Gastroesophageal sphincter (tissue), 4 donors: ENCODE measurements at places on chromosomes 16 and 17.

DNA sequence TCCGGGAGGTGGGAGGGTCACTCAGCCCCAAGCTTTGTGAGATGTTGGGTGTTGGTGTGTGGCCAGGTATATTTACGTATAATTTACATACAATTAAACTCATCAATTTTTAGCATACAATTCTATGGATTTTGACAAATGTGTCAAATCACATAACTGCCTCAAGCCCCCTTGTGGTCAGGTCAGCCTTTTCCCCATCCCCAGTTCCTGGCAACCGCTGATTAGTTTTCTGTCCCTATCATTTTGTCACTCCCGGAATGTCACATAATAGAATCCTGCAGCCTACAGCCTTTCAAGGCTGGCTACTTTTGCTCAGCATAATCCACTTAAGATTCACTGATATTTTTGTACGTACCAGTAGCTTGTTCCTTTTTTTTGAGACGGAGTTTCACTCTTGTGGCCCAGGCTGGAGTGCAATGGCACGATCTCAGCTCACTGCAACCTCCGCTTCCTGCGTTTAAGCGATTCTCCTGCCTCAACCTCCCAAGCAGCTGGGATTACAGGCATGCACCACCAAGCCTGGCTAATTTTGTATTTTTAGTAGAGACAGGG lies 19.3 kb upstream of the RAI1 start:
- no peak for ATAC-seq

DNA sequence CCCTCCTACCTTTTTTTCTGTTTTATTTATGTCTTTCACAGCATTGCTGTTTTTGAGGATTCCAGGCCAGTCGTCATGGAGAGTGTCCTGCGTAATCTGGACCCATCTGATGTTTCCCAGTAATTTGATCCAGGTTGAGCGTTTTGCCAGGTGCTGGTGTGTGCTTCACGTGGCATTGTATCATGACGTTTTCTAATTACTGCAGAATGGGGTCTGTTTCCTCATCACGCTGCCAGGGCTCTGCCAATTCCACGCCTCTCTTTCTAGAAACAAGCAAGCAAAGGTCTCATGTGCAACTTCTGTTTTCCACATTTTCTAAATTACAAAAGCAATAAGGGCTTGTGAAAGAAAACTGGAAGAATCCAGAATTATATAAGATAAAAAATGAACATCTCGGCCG lies 28.3 kb upstream of the BHLHA9 start:
- ATAC-seq: peak; percentile 91

- ATAC-seq: peak; percentile 69
Measured at GRCh38 chr17:18182978-18183333, 672 bp upstream of the ALKBH5 start.

GRCh38 chr17:54901230-54901822 lies 674 bp downstream of the TOM1L1 start:
- no peak for ATAC-seq

- no peak for ATAC-seq
Measured at GRCh38 chr16:61798741-61799140, 237.5 kb downstream of the CDH8 start.

- no peak for ATAC-seq
Measured at GRCh38 chr16:54722210-54722676, 208.4 kb upstream of the IRX5 start.

DNA sequence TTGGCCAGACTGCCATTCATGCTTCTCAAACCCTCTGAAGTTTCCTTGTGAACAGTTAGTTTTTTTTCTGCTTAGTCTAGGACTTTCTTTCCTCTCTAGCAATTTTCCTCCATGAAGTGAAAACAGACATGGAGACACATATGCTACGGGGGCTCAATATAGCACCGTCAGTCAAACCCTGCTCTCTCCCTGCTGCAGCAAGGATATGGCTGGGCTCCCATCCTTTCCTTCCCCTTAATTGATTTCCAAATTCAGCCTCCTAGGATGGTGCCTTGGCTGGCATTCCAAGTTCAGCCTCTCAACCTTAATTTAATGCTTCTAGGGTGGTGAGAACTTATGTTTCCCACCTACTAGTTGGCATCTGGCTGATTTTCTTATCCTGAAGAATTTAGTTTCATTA lies 436.7 kb downstream of the NPIPA7 start:
- no peak for ATAC-seq

DNA sequence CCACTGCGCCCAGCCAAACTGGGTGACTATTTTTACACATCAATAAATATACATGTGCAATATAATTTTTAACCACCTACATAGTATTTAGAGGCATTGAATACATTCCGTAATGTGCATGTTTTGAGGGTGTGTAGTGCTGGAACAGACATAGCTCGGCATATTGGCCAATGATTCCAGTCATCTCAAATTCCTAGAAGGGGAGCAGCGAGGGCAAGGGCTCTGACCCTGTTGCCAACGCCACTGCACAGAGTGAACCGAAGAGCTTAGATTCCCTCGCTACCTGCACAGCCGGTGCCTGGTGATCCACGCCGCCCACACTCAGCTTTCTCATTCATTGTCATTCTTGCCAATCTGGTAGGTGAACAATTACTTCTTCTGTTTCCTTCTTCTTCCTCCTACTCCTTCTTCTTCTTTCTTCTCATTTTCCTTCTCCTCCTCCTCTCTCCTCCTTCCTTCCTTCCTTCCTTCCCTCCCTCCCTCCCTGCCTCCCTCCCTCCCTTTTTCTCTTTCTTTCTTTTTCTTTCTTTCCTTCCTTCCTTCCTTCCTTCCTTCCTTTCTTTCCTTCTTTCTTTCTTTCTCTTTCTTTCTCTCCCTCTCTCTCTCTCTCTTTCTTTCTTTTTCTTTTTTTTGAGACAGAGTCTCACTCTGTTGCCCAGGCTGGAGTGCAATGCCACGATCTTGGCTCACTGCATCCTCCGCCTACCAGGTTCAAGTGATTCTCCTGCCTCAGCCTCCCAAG lies 26.3 kb upstream of the ATP2A3 start:
- ATAC-seq: no peak

- no peak for ATAC-seq
Measured at GRCh38 chr17:51036084-51036483, 84.6 kb downstream of the SPAG9 start.

DNA sequence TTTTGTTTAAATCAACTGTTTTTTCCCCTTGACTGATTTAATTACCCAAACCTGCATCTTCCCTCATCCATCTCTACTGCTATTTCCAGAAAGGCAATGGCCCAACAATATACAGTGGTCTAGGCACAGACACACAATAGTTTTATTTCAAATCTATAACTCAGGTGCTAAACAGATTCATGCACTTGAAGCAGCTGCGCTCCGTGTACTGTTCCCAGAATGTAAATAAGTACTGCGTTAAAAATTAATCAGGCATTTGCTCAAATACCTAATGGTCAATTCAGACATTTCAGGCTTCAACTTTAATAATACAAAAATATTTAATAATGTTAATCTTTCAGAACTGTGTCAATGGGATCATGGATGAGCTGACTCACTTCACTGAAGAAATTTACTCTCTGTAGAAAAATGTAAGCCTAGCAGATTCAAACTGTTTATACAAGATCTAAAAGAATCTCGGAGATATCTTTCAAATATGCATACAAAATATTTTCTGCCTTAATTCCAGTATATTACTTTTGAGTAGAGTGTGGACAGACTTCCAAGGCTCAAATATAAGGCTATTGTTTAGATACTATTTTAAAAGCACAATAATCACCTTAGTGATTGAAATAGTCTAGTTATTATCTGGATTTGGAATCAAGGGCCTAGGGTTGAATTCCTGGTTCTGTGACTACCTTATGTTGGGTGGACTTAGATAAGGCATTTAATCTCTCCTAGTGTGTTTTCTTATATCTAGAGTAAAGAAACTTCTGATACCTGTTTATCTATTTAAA lies 97.4 kb upstream of the PSMD7 start:
- no peak for ATAC-seq

GRCh38 chr17:57898487-57899311 lies 48.9 kb upstream of the MRPS23 start:
- ATAC-seq: peak; percentile 74

DNA sequence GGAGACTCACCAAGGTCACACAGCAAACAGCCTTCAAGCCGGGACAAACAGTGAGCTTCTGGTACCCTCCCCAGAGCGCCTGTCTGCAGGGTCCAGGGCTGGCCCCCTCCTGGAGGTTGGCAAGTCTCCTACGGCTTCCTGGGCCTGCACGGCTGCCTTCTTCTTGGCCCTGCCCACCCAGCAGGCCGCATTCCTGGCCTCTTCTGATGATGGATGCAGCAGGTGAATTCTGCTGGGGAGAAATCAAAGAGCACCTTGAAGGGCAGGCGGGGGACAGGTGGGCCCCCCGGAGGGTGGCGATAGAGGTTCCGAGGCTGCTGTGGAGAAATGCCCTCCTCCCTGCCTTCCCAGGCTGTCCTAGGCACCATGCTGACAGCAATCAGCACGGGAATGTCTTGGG lies 3.8 kb upstream of the NOS2 start:
- no peak for ATAC-seq

DNA sequence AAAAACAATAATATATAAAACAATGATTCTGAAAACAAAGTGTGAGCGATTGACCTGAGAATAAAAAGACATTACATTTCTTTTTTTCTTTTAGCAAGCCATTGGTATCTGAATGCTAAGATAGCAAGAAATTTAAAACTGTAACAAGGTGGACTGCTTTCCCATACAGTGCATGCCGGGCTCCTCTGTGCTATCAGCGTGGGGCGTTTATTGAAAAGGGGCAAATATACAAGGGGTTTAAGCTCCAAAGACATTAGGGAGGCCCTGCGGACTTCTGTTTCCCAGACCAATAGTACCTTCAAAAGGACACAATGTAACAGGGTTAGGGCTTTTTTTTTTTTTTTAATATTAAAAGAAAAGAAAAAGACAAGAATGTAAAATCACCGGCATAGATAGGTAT lies 261.3 kb downstream of the ZFHX3 start:
- ATAC-seq: no peak

GRCh38 chr16:70695331-70696070 lies 9.6 kb upstream of the MTSS2 start:
- peak; percentile 2 for ATAC-seq

DNA sequence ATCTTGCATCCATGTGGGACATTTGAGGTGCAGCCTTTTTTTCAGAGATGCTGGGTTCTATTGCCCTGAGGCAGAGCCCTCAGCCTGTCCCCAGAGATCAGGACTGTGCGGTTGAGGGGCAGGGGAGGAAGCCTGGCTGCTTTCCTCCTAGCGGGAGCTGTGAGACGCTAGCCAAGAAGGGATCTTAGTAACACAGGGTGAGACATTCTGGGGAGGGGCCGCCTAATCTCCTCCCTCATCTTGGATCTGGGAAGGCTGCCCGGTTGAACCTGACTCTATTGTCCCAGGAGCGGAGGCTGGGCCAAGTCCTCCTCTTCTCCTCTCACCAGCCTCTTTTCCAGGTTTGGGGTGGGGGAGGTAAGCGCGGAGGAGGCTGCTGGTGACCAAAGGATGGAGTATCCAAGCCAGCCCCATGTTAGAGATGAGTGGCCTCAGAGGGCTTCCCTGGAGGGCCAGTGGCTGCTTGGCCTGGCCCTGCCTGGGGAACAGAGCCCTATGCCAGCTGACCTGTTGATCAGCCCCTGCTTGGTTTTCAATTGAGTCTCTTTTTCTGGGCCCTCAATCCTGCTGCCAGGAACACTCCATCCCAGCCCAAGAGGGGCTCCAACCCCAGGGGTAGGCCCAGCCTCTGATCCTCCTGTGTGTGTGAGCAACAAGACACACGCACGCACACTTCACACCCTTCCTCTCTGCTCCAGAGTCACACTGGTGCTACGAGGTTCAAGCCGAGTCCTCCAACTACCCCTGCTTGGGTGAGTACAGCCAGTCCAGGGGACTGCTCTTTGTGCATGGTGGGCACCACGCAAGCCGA lies 5.0 kb downstream of the CA4 start:
- ATAC-seq: peak; percentile 22

GRCh38 chr17:46818929-46819859 lies 702 bp upstream of the WNT3 start:
- ATAC-seq: no peak

DNA sequence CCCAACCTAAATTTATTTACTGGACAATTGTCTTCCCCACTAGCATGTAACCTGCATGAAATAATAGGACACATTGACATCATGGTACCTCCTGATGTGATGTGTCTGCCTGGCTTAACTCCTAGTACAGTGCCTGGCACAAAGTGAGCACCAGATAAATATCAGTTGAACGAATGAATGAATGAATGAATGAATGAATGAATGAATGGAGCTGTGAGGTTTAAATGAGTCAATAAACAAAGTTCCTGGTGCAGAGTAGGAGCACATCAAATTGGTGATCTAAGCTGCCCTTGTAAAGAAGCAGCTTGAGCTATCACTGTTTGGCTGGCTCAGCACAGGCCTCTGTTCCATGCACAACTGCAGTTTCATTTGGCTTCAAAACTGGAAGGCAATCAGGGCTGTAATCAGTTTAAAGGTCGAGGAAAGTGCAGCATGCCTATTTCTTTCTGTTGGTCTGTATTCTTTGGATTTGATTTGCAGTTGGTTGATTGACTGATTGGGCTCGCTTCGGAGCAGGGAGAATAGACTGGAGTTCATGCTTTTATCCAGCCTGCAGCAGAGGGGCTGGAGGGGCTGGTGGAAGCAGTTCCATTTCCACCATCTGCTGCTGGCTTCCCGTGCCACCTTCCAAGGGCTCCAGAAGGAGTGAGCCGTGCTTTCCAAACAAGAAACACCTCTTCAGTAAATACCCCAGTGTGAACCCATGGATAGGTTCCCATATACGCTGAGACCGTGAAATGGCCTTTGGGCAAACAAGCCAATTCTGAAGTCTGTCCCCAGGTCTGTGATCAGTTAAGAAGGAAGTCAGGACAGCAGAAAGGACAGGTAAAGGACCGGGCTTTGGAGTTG lies 54.6 kb downstream of the GPRC5B start:
- ATAC-seq: no peak

DNA sequence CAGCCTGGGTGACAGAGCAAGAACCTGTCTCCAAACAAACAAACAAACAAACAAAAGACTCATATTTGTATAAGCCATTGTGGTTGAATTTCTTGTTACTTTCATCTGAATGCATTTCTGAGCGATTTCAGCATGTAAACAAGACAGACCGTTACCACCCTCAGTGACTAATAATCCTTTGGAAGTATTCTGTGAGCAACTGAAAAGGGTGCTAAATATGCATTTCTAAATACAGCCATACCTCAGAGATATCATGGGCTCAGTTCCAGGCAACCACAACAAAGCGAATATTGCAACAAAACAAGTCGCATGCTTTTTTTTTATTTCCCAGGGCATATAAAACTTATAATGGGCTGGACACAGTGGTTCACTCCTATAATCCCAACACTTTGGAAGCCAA lies 109.0 kb downstream of the USP31 start:
- no peak for ATAC-seq

- no peak for ATAC-seq
Measured at GRCh38 chr16:56855201-56855600, 9.8 kb upstream of the SLC12A3 start.

- ATAC-seq: peak; percentile 89
Measured at GRCh38 chr16:67993207-67994039, 5.9 kb downstream of the DPEP2 start.
